Colonic mucosa (tissue), 4 donors: ENCODE measurements at places on chromosomes 7 and 10.

DNA sequence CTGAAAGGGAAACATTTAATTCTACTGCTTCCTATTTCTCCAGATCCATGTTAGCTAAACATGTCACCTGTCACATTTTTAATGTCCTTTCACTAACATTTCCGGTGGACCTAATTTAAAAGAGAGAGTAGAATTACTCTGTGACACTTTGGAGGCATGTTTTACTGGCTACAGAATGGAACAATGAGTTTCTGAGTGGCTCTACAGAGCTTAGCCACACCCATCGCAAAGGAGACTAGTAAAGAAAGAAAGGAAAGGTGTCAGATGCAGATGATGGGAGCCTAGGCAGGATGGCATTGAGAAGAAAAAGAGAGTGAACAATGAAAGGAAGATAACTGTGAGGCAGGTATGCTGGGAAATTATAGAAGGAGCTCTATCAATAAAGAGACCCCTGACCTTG is 35.9 kb downstream of the NDUFB2 start:
- H3K4me1 ChIP-seq = no peaks in the 10 kb centered on the region
- DNase-seq = no peak
- H3K4me3 ChIP-seq = no peak overlapping the region
- no peaks in the 10 kb centered on the region for H3K36me3 ChIP-seq
- no peaks in the 10 kb centered on the region for H3K27me3 ChIP-seq
- H3K27ac ChIP-seq = no peak overlapping the region

DNA sequence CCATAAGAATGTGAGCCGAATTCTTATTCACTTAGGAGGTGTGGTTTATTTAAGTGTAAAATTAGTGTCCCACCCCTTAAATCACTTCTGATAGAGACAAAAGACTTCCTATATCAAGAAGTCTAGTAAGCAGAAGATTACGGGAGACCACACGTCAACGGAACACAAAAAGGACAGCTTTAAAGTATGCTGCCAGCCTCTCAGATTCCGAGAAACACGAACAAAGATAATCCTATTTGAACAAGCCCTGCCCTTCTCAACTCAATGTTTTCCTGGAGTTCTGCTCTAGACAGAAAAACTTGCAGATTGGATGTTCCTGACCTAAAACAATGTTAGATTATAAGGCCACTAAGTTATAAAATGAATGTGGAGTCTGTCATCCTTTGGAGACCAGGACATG is 4.9 kb upstream of the MCU start:
- H3K4me1 ChIP-seq = peaks cover 5% of the 10 kb centered on the region
- H3K27me3 ChIP-seq = no peaks in the 10 kb centered on the region
- no peaks in the 10 kb centered on the region for H3K36me3 ChIP-seq
- H3K4me3 ChIP-seq = no peak overlapping the region
- peak; percentile 41 for DNase-seq
- H3K27ac ChIP-seq = peak overlapping the region; percentile 75

GRCh38 chr7:138342990-138343389 is 117.1 kb upstream of the TRIM24 start:
- H3K27me3 ChIP-seq = no peaks in the 10 kb centered on the region

DNA sequence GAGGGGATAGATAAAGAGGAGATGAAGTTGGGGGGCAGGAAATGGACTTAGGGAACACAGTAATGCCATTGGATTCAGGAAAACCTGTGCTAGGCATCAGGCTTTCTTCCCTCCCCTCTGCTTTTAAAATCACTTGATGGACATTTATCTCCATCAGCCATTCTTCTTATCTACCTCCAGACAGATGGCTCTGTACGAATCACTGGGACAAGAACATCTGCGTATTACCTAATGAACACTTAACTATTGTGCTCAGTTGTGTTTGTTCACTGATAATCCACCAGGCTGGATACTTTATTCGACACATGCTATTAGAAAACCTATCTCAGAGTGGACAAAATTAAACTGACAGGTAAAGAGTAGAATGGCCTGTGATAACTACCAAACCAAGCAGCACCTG is 40.0 kb downstream of the TNKS2 start:
- H3K36me3 ChIP-seq = peaks cover 9% of the 10 kb centered on the region
- no peaks in the 10 kb centered on the region for H3K4me1 ChIP-seq
- no peaks in the 10 kb centered on the region for H3K27me3 ChIP-seq

DNA sequence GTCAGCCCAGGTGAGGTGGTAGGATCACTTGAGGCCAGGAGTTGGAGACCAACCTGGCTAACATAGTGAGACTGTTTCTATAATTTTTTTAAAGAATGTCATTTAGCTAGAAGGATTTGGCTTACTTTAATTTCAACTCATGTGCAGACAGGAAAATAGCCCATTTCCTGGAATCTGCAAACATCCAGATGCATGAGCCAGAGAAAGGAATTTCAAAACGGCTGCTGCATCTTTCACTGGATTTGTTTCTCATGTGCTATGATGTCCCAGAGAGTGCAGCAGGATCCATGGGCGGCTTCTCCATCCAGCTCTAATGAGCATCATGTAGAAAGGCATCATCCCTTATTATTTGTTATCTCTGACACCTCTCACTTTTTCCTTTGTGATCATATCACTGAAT is 149.3 kb downstream of the GALNT17 start:
- no peaks in the 10 kb centered on the region for H3K36me3 ChIP-seq
- no peak overlapping the region for H3K4me3 ChIP-seq

DNA sequence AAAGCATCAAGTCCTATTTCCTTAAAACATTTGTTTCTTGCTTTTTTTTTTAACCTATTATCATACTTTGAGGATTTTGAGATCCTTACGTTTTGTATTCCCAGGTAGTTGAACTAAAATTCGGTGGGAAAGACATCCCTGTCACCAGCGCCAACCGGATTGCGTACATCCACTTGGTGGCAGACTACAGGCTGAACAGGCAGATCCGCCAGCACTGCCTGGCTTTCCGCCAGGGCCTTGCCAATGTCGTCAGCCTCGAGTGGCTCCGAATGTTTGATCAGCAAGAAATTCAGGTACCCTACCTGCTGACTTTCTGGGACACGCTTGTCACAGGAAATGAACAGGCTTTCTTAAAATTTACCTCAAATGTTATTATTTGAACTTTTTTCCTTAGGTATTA is 83.0 kb upstream of the DNAJB6 start:
- H3K27me3 ChIP-seq = no peaks in the 10 kb centered on the region
- H3K27ac ChIP-seq = no peak overlapping the region
- H3K4me3 ChIP-seq = no peak overlapping the region
- peak; percentile 62 for DNase-seq

DNA sequence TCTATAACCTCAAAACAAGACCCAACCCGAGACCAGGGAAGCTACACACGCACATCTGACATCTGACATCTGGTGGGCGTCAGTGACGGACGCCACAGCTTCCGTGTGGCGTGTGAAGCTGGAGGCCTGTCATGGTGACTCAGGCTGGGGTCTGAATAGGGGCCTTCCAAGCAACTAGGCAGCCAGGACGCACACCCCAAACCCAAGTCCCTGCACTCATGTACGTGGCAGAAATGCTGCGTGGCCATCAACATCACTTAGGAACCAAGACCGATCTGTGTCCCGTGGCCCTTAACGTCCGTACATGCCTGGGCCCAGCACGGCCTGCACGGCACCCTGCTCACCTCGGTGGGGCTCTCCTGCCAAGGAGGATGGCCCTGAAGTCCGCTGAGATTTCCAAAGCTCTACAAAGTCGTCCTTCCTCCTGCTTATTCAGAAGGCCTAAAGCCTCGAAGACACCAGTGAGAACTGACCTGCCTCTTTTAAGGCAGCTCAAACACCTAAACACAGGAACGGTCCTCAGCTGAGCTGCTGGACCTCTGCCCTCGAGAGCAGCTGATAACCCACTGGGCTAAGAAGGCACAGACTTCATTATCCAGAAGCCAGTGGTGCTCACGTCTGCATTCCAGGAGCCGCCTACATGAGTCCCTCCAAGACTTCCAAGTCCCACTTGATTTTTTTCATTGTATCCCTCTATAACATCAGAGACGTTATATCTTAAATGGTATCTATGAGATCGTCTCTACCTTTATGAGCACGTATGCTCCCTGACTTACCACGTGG is 82.5 kb downstream of the DIP2C start:
- no peak overlapping the region for H3K4me3 ChIP-seq
- no peaks in the 10 kb centered on the region for H3K4me1 ChIP-seq
- H3K27me3 ChIP-seq = no peaks in the 10 kb centered on the region
- DNase-seq = no peak
- H3K27ac ChIP-seq = no peak overlapping the region

DNA sequence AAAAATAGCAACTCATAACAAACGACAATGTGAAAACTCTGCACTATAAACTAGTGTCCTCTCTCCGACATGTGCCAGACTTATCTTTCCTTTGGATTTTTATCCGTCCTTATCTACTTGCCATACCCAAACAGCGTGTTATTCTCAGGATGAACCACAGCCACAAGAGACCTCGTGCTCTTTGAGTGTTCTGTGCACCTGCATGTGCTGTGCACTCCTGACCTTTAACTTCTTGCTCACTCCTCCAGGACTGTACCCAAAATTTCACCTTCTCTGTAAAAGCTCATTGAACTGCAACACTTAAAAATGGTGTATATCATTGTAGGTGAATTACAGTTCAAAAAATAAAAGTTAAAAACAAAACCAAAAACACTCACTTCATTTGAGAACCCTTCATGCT is 58.0 kb upstream of the SLC35G1 start:
- DNase-seq = no peak
- H3K4me1 ChIP-seq = no peaks in the 10 kb centered on the region
- H3K36me3 ChIP-seq = no peaks in the 10 kb centered on the region
- H3K27me3 ChIP-seq = no peaks in the 10 kb centered on the region
- no peak overlapping the region for H3K4me3 ChIP-seq

GRCh38 chr7:51035716-51036115 is 253.0 kb upstream of the GRB10 start:
- no peaks in the 10 kb centered on the region for H3K27me3 ChIP-seq
- H3K4me1 ChIP-seq = no peaks in the 10 kb centered on the region
- H3K27ac ChIP-seq = no peak overlapping the region
- DNase-seq = no peak

DNA sequence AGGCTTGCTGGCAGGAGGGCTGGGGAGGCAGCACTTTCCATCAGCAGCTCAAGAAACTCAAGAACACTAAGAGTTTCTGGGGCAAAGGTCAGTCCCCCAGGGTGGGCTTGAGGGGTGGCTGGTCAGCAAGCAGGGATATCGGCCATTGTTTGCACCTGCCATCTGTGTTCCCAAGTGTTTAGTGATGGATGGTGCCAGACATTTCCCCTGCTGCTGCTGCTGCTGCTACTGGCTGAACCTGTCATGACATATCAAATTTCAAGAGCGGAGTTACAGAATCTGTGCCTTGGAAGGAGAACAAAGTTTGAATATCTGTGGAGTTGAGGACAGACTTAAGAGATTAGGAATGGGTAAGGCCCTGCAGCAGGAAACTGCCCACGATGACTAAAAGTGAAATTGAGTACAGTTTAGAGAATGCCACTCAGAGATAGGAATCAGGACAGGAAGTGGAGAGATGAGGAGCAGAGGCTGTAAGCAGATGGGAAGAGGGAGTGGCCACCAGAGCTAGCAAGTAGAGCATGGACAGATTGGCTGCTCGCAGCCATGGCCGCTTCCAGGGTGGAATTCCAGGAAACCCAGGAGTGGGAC is 39.2 kb upstream of the PPP1R3C start:
- DNase-seq = no peak
- no peak overlapping the region for H3K27ac ChIP-seq
- H3K27me3 ChIP-seq = no peaks in the 10 kb centered on the region
- no peaks in the 10 kb centered on the region for H3K36me3 ChIP-seq
- H3K4me3 ChIP-seq = no peak overlapping the region

GRCh38 chr7:31776616-31777015 is 89.6 kb downstream of the PPP1R17 start:
- H3K4me3 ChIP-seq = no peak overlapping the region
- H3K4me1 ChIP-seq = no peaks in the 10 kb centered on the region
- no peak overlapping the region for H3K27ac ChIP-seq
- H3K36me3 ChIP-seq = no peaks in the 10 kb centered on the region
- no peaks in the 10 kb centered on the region for H3K27me3 ChIP-seq
- no peak for DNase-seq

- no peak overlapping the region for H3K4me3 ChIP-seq
- H3K36me3 ChIP-seq = no peaks in the 10 kb centered on the region
- no peak overlapping the region for H3K27ac ChIP-seq
- no peaks in the 10 kb centered on the region for H3K4me1 ChIP-seq
- no peaks in the 10 kb centered on the region for H3K27me3 ChIP-seq
Observed at GRCh38 chr7:33610918-33611317, 294.4 kb upstream of the BMPER start.

DNA sequence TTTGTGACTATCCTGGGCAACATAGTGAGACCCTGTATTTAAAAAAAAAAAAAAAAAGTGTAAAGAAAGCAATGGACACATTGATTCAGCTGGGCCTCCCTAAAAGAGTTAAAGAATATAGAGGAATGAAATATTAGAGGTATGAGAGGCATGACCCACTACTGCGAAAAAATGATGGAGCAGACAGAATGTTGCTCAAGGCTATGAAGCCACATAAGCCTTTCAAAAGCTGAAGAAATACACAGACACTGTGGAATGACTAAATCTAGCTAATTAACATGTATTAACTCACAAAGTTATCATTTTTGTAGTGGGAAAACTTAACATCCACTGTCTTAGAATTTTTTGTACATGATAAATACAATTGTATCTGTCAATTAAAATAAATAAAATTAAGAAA is 107.3 kb downstream of the HGF start:
- no peaks in the 10 kb centered on the region for H3K27me3 ChIP-seq
- no peaks in the 10 kb centered on the region for H3K4me1 ChIP-seq

DNA sequence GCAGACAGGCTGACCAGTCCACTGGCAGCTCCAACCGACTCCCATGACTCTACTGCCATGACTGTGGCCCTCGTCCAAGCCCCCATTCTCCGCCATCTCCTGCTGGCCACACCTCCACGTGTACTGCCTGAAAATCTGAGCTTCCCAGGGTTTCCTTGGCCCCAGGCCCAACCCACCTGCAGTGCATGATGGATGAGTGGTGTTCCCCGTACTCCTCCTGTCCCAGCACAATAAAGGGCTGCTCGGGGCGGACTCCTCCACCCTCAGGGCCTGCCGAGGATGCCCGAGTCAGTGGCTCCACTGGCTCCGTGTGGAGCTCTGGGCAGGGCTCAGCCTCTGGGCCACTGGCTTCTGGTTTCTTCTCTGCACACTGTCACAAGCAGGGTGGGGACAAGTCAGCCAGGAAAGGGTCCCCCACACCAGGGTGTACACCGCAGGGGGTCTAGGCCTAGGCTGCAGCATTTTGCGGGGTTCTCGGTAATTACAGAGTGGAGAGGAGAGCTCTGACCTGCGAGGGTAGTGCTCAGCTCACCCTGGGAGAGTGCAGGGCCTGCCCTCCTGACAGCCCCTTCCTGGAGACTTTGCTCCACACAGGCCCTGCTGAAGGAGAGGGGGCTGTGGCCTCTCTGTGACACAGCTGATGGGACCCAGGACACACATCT is 15.2 kb downstream of the WDR91 start:
- no peaks in the 10 kb centered on the region for H3K4me1 ChIP-seq
- H3K4me3 ChIP-seq = no peak overlapping the region
- H3K36me3 ChIP-seq = no peaks in the 10 kb centered on the region

DNA sequence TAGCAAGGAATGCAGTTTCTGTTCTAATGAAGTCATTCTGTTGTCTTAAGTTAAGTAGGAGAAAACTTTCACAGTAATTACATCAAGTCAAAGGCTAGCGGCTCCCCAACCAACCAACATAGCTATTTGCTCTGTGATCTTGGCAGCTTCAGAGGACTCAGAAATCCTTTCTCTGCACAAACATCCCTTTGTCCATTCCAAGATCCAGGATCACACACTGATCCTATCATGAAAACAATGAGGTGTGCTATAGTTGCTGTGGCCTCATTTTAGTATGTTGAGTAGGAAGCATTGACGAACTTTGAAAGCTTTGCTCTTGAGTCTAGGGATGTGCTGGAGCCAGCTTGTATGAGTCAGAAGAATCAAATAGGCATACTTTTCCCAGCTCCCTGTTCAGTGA is 218.2 kb upstream of the PRSS58 start:
- no peaks in the 10 kb centered on the region for H3K27me3 ChIP-seq
- no peak overlapping the region for H3K27ac ChIP-seq
- H3K4me1 ChIP-seq = no peaks in the 10 kb centered on the region
- DNase-seq = no peak
- no peak overlapping the region for H3K4me3 ChIP-seq
- no peaks in the 10 kb centered on the region for H3K36me3 ChIP-seq
